ENCODE measurements at places on chromosomes 2 and 18.

GRCh38 chr18:66264130-66264529, 339.8 kb downstream of the CDH19 start:
- DNase-seq, result no peak

GRCh38 chr18:424071-424661, 76.3 kb downstream of the COLEC12 start:
- DNase-seq, result no peak

GRCh38 chr2:190657474-190658255, 8.8 kb downstream of the NAB1 start:
- DNase-seq, result no peak

DNA sequence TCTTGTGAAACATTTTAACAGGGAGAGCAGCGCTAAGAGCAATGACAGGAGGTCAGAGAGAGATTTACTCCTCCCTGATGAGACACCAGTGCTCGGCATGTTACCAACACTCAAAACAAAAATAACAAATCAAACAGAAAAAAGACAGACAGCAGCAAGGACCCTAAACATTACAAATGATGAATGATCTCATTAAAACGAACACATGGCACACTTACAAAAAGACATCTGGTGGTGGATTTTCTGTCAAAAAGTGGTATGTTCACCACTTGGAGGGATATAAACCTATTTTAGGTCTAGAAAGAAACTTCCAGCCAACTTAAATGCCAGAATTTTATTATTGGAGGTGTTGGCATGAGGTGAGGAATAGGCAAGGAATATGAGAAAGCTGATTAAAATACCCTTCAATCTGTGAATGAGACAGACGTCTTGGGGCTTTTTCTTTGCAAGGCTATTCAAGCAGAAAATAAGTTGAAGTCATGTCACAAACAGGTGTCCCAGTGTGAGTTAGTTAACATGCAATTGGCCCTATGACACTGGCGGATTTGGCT, 112.8 kb downstream of the PRELID3A start:
- no peak for DNase-seq

- no peak for DNase-seq
Observed at GRCh38 chr18:42048158-42048557, 93.1 kb downstream of the PIK3C3 start.

- no peak for DNase-seq
Observed at GRCh38 chr2:107323946-107324565, 438.1 kb upstream of the ST6GAL2 start.

- DNase-seq, result no peak
Observed at GRCh38 chr2:193315428-193316091, 1120.8 kb upstream of the TMEFF2 start.

GRCh38 chr2:23434721-23435121, 49.7 kb downstream of the KLHL29 start:
- DNase-seq, result peak; percentile 21

DNA sequence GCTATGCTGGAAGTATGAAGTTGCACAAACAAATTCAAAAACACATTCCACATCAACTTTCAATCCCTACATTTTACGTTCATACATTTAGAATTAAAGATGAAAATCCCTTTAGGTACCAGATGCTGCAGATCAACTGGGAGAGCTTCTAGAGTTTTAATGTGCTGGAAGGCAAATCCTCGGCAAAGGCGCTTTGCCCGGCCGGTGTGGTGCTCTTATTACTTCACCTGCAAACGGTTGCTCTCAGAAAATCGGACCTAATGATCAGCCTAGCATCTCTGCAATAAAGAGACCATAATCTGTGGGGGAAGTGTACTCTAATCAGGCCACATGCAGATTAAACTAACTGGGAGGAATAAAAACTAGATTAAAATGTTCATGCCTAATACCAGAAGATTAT, 513.8 kb downstream of the ZEB2 start:
- DNase-seq, result no peak

DNA sequence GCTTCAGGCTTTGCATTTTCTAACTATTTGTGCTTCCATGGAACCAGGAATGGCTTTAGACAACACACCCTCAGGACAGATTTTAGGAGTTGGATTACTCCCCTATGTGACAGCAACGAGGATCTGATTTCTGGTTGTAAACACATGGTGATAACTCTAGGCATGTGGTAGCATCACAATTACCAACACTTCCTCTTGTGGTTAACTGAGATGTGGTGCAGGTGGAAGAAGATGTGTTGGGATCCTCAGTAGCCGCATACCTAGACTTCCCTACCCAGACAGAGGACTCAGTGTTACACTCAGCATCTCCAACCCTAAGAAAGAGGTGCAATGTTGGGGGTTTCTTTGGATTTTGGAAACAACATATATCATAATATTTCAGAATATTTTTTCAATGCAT, 234.8 kb downstream of the DOK6 start:
- DNase-seq, result no peak

DNA sequence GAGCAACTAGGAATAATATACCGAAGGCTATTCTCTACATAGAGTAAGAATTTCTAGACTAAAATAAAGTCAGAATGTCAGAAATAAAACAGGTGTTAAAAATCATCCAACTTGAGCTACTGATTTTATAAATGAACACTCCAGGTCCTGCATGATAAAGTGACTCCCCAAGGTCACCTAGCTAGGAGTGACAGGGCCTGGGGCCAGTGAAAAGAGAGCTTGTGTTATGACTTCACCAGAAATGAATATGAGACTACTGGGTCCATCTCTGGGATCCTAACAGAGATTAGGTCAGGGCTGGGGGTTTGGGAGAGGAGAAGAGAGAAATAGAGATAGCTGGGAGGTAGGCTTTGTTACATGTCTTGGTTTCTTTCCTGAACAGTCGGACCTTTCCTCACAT, 89.7 kb upstream of the CYP1B1 start:
- DNase-seq, result no peak

- DNase-seq, result no peak
Observed at GRCh38 chr2:227592694-227593387, 5.9 kb upstream of the SCYGR2 start.

GRCh38 chr2:7595206-7595605, 678.0 kb downstream of the RNF144A start:
- no peak for DNase-seq

GRCh38 chr2:102834523-102835273, 72.9 kb downstream of the TMEM182 start:
- no peak for DNase-seq

DNA sequence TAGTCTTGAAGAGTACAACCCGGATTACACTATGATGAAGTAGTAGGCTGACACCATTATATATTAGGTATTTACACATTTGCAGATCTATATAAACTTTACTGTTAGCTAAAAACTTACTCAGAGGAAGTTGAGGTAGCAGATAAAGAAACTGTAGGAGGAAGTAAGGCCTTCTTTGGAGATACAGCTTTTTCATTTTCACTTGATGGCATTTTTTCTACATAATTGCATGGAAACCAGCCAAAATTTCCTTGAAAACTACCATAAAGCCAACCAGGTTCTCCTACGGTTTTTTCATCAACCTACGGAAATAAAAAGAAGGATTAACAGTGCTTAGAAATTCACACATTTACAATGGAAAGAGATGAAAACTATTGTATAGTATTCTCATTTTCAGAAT, 86.6 kb downstream of the FAM228A start:
- DNase-seq, result no peak

DNA sequence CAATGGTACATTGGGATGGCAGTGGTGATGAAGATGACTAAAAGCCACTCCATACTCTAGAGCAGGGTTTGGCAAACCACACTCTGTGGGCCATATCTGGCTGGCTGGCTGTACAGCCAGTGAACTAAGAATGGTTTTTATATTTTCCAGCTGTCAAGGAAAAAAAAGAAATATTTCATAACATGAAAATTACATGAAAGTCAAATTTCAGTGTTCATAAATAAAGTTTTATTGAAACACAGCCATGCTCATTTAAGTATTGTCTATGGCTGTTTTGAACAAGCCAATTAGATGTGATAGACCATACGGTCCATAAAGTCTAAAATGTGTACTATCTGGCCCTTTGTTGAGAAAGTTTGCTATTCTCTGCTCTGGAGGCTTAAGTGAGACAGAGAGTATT, 1.5 kb downstream of the TTC21B start:
- no peak for DNase-seq

- DNase-seq, result no peak
Observed at GRCh38 chr2:200089756-200090109, 134.4 kb downstream of the MAIP1 start.

GRCh38 chr18:24593886-24594285, 133.4 kb downstream of the HRH4 start:
- DNase-seq, result no peak

DNA sequence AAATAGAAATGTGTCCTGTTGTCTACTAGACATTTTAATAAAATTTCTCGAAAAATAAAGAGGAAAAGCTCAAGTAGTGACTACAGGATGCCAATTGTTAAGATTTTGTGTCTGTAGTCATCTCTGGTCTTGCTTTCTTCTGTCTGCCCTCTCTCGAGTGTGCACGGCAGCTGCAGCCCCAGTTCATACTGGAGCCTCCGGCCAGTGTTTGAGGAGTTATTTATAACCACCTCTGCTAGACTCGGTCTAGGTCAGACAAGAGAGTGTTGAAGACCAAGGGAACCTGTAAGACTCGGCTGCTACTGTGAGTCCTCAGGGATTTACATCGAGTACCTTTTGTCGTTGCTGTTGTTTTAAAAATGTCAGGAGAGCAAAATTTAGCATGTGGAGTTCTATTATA, 810.1 kb upstream of the POU3F3 start:
- DNase-seq, result no peak

- DNase-seq, result no peak
Observed at GRCh38 chr2:100285691-100286090, 36.6 kb downstream of the LONRF2 start.

DNA sequence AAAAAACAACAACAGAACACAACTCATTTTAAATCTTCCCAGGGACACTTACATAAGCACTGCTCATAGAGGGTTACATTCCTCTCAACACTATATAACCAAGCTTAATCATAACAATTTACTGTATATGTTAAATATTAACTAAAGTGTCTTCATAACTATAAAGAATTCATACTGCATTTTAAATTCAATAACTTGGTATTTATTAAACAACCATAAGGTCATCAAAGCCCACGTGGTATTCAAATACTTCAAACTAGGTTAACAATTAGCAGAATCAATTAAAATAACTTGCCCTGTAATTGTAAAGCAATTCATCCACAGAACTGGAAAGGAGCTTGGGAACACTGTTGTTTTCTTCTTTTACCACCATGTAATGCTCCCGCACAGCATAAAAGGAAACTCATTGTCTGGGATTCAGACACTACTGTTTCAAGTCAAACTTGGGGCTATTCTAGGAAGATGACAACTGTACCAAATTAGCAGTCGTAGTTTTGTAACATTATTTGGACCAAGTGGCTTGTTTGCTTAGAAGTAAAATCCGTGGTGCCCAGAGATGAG, 10.4 kb downstream of the GAREM1 start:
- no peak for DNase-seq

GRCh38 chr2:189124175-189124574, 55.4 kb downstream of the COL5A2 start:
- no peak for DNase-seq

- no peak for DNase-seq
Observed at GRCh38 chr18:59279722-59280121, 6.5 kb upstream of the RAX start.

DNA sequence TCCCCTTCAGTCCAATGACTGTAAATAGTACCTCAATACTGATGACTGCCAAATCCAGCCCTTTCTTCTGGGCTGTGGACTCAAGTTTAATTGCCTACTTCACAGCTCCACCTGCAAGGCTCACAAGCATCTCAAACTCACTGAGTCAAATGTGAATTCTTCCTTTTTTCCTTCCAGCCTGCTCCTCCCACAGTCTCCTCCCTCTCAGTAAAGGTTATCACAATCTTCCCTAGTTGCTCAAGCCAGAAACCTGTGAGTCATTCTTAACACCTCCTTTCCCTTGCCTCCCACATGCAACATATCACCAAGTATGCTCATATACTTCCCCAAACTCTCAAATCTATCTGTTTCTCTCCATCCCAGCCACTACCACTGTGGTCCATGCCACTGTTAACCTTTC, 3.7 kb upstream of the MFSD6 start:
- DNase-seq, result no peak

DNA sequence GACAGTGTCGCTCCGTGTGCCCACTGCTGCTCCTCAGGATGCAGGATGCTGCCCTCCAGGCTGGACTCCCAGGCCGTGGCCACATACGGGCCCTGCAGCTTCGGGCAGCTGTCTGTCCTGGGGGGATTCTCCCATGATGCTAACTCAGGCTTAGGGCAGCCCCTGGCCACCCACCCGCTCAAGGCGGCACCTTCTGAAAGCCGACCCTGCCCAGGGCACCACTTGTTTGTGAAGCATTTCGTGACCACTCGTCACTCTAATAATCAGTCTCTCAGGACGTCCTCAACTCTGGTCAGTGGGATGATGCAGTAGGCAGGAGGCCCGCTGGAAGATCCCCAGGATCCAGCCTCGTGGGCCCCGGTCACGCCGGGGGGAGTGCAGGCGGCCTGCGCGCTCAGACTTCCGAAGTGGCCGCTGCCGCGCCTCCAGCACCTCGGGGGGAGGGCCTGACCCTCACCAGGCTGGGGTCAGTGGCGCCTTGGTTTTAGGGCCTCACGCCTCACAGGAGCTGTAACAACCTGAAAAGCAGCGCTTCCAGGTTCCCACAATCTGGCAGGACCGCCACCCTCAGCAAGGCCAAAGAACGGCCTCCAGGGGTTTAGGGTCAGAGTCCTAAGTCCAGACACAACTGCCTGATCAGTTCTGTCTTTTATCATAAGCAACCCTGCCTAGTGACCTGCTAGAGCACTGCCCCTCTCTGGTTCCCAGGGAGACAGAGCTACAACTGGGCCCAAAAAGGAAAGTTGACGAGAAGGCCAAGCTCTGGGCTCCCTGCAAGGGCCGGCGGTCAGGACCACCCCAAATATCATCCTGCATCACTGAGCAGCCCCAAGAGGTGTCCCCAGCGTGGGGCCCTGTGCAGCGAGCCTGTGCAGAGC, 53.0 kb downstream of the EIPR1 start:
- peak; percentile 59 for DNase-seq

- no peak for DNase-seq
Observed at GRCh38 chr2:222436040-222436413, 11.7 kb downstream of the SGPP2 start.

DNA sequence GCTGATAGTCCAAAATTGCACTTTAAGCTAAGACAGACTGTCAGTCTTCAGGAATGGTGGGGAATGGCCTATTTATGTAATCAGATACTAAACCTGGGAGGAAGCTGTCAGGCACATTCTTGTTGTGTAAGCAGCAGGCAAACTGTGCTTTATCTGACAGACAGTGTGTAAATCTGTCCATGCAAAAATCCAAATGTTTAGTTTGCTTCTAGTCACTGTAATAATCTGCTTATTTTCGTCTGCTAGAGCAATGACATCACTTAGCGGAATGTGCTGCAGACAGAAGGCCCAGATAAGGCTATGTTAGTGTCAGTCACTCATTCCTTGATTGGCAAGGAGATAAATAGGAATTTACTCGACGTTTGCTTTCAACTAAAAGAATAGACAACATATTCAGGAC, 263.5 kb downstream of the ZNF407 start:
- DNase-seq, result no peak
